ENCODE measurements at places on chromosomes 1 and 21.
A peak's percentile ranks its signal among the peaks of the same experiment; 100 is the strongest.

GRCh38 chr1:85584923-85585322 is 4.4 kb downstream of the CCN1 start:
- no peak for DNase-seq

GRCh38 chr1:232655746-232656085 is 25.8 kb upstream of the SIPA1L2 start:
- no peak for DNase-seq

DNA sequence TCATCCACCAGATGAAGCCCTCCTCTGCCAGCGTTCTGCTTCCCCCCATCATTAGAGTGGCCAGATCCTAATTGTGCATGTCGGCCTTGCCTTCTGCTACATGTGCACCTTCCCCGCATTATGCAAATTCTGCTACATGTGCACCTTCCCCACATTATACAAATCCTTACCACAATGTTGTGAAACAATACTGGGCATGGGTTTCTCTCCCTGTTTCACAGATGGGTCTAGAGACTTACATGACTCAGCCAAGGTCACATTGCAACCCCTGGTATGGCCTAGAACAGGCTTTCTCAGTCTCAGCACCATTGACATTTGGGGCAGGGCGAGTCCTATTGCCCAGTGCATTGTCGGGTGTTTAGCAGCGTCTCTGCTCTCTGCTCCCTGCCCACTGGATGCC is 1.0 kb upstream of the CELA2A start:
- no peak for DNase-seq

GRCh38 chr21:41831866-41832595 is 47.1 kb downstream of the PRDM15 start:
- no peak for DNase-seq

DNA sequence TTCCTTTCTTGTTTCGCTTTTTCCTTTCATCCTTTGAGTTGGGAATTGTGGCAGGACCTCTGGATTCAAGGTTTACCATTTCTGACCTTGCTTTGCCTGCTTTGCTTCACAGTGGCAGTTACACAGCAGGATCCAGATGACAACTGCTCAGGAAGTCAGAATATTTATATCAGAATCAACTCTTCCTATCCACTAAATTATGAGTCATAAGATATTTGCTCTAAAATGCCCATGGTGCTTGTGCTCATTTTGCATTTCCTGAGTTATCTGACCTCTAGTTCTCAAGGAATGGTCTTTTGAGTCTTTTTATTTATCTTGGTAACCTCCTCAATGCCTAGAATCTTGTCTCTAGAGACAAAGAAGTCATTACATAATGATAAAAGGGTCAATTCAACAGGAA is 290.8 kb downstream of the LRRC7 start:
- DNase-seq = no peak

DNA sequence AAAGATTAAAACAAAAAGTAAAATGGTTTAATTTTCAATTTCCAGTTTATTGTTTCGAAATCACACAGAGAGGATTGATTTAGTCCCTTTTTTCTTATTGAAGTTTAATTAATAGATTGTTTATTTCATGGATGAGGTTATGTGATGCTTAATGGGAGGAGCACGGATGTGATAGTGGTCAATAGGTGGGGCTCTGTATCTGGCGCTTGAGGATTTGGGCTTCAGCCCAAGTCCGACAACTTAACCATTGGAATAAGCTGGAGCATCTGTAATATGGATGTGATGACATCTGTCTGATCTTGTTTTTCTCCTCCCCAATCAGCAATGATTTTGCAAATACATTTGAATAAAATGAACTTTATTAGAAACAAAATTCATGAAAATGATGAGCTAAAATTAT is 169.2 kb downstream of the LYPLAL1 start:
- DNase-seq = no peak

DNA sequence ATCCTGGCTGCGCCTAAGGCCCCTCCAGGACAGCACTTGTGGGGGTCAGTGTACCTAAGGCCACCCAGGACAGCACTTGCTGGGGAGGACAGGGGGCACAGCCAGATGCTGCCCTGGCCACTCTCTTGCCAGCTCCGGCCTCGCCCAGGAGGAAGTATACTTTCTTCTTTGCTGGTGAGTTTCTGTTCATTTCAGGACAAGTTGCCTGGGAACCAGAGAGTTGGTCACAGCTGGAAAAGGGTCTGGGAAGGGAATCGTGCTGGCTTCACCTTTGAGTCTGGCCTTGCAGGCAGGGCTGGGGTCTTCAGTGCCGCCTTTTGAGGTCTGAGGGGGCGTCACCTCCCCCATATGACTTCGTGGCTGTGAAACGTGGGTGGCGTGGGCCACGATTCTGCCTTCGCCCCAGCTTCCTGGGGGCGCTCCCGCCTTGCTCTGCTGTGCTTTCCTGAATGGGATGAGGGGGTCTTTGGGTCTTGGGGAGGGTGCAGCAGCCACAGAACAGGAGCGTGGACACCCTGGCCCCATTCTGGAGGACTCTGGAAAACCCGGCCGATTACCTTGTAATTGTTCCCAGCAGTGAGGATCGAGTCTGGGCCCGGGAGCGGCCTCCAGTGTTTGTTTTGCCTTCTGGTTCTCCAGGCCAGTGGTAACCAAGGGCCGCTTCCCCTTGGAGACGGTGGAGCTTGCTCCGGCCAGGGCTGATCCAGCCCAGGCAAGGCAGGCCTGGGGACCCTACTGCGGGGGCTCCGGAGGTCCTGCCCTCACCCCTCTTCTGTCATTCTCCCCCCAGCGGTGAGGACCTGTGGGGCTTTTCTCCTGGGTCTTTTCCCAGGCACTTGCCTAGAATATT is 45.9 kb downstream of the SPSB1 start:
- DNase-seq = no peak

DNA sequence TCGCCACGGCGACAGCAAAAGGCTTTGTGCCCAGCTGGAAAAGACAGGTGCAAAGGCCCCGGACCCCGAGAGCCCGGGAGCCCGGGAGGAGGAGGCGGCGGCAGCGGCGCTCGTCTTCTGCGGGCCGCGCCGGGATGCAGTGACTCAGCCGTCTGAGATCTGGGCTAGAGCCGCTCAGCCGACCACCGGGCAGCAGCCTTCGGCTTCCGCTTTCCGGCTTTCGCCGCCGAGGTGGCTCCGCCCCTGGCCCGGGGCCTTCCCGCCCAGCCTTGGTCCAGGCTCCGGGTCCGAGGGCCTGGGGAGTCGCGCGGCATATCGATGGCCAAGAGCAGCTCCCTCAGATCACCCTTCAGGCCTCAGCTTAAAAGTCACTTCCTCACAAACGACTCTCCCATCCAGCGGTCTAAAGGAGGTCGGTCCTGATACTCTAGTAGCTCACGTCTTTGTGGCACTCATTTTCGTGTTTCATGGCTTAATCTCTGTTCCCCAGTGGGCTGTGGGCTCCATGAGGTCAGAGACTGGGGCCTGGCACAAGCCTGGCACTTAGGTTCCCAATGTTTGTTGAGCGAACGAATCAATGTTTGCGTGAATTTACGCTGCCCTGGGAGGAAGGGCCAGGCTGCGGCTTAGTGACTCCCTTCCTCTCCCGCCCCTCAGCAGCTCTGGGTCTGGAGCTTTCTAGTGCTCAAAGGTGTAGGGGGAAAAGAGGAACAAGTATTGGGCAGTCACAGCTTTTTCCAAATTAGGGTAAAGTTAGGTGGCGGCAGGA is at the start of gene PHTF1:
PHTF1 (minus strand) TSS at position 154 of the 769 bp plus-strand sequence. CDS start 783 bp downstream, outside the sequence.
- DNase-seq = peak; percentile 82

- peak; percentile 36 for DNase-seq
Measured at GRCh38 chr21:45590246-45590725, 48.0 kb upstream of the SLC19A1 start.

- DNase-seq = no peak
Measured at GRCh38 chr21:28687586-28687985, 305.1 kb downstream of the LTN1 start.

DNA sequence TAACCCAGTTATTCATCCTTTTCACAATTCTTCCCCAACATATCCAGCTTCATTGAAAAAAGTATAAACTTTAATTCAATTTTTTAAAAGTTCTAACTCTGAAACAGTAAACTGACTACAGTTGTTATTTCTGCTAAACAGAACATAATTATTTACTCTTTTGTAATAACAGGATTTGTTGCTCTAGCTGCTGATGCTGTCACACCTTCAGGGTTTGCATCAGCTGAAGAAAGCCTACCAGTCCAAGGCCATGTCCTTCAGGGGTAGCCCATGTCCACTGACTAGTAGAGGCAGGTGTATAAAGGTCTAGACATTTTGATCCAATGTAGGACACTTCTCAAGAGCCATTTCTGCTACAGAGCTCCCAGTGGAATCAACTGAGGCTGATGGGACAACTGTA is 107.7 kb downstream of the CDC42BPA start:
- DNase-seq = no peak

DNA sequence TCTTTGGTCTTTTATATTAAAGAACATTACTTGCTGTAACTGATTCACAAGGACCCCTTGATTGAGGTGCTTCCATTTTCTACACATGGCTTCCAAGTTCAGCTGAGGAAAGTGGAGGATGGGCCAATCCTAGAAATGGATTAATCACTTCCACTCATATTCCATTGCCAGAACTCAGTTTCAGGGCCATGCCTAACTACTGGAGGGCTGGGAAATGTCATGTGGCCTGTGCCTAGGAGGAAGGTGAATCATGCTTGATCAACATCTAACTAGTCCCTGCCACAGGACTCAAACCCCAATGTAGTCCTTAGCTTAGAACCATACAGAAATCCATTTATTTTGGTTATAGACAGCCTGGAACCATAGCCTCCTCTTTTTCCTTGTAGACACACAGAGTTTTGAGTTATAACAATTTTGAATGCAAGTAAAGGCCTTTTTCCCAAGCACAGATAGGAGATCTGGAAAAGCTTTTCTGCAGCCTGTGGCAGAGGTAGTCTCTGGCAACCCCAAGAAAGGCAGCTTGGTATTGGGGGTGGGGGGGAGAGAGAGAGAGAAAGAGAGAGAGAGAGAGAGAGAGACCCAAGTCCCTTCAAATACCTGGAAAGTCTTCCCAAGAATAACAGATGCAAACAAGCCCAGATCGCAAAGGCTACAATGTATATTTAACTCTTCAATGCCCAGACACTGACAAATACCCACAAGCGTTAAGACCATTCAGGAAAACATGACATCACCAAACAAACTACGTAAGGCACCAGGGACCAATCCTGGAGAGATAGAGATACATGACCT is 12.5 kb downstream of the MAST2 start:
- DNase-seq = peak; percentile 22

DNA sequence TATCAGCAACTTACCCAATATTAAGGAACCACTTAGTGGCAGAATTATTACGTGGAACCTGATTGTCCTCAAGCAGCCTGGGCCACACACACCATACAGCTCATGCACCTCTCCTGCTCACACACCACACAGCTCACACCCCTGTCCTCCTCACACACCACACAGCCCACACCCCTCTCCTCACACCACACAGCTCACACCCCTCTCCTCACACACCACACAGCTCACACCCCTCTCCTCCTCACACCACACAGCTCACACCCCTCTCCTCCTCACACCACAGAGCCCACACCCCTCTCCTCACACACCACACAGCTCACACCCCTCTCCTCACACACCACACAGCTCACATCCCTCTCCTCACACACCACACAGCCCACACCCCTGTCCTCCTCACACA is 36.8 kb upstream of the LAMC2 start:
- DNase-seq = no peak

- no peak for DNase-seq
Measured at GRCh38 chr1:204335085-204335484, 24.6 kb downstream of the PLEKHA6 start.

- DNase-seq = no peak
Measured at GRCh38 chr21:38133240-38133639, 123.6 kb upstream of the KCNJ15 start.

- DNase-seq = no peak
Measured at GRCh38 chr1:58238846-58239245, 307.7 kb downstream of the OMA1 start.

DNA sequence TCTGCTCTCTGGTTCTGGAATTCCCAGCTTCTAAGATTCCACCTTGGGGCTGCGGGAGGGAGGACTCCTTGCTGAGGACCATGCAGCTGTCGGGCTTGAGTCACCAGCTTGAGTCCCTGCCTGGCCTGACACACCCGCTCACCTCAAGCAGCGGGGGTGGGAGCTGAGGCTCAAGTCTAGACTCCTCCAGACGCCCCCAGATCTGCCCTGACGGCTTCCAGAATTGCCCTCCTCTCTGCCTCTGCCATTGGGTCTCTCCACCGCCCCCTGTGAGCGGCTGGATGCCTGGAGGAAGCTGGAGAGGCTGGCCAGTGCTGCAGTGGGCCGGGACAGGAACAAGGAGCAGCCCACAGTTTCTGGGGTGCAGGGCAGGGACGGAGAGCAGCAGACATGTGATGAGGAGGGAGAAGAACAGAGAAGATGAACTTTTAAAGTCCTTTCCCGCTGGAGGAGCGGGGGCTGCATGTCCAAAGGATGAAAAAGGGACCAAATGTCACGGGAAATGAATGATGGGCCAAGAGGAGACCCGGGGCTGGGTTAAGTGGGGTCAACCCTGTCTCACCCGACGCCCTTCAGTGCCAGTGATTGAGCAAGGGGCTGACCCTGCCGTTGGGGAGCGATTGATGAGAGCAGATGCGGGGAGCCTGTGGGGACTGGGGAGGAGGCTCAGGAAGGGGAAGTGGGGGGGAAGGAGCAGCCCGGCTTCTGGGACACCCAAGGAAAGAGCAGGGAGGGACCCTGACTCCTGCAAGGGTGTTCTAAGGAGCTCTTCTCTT is 13.5 kb downstream of the CRABP2 start:
- no peak for DNase-seq

DNA sequence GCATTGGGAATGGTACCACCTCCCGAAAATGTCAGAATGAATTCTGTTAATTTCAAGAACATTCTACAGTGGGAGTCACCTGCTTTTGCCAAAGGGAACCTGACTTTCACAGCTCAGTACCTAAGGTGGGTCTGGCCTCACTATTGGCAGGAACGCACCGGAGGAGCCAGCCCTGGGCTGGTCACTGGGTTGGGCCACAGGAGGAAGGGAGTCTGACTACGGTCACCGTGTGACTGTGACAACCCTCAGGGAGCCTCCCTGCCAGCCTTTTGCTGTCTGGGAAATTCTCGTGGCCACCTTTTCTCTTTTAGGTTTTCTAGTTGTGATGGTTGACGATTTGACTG is 2.2 kb downstream of the IL10RB start:
- DNase-seq = no peak

GRCh38 chr21:40830836-40831235 is 16.1 kb downstream of the DSCAM start:
- DNase-seq = no peak

- peak; percentile 76 for DNase-seq
Measured at GRCh38 chr1:230797942-230798365, 50.8 kb downstream of the CAPN9 start.

GRCh38 chr1:17123196-17124045 is 4.2 kb upstream of the PADI2 start:
- no peak for DNase-seq

- peak; percentile 53 for DNase-seq
Measured at GRCh38 chr1:109927911-109928321, 17.3 kb downstream of the CSF1 start.

DNA sequence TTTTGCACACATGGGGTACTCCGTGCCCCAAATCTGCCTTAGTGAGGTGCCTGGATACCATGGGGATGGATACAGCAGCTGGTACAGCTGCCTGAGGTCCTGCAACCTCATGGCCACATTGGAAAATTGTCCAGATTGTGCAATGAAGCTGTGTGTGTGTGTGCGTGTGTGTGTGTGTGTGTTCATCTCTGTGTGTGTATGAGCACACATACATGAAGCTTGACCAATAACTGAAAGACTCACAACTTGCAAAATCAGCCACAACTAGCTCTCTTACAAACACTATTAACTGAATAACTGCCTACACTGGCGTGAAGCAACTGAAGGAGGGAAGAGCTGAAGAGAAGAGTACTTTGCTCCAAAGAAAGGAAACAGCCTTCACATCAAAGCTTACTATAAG is 78.1 kb downstream of the ERG start:
- DNase-seq = no peak

All from hepatic stellate cell (primary cell).